ENCODE measurements at places on chromosomes 12 and 14. TPM values are rescaled to one million over a fixed set of nuclear protein-coding genes. Genes with fewer than 3 reads are reported as not detected.

ACRBP gene
- total RNA-seq: 0.11 TPM

C12orf75 gene
- 54.6 TPM for total RNA-seq

PLXNC1 gene
- 0.53 TPM for total RNA-seq

DHRS2 gene
- 0.07 TPM for total RNA-seq

USP44 gene
- 1.1 TPM for total RNA-seq

ABHD12B gene
- not detected for total RNA-seq

GPRC5D gene
- 0.11 TPM for total RNA-seq

KRT79 gene
- not detected for total RNA-seq

DAO gene
- not detected for total RNA-seq

TSPAN11 gene
- 2.2 TPM for total RNA-seq

FAM90A1 gene
- total RNA-seq: 0.11 TPM

VDR gene
- total RNA-seq: 0.67 TPM

EML5 gene
- under 0.01 TPM for total RNA-seq

TMEM121 gene
- total RNA-seq: 8.4 TPM

AGAP2 gene
- total RNA-seq: 0.11 TPM

C1R gene
- total RNA-seq: 1.9 TPM

FBXO21 gene
- 151 TPM for total RNA-seq

NRXN3 gene
- 0.04 TPM for total RNA-seq

PAPOLA gene
- total RNA-seq: 151 TPM

LGR5 gene
- not detected for total RNA-seq

CCDC177 gene
- total RNA-seq: not detected

POLE gene
- total RNA-seq: 27.6 TPM

Measured in pulmonary artery endothelial cell (primary cell).